ENCODE measurements at places on chromosomes 11 and 22.

GRCh38 chr22:32232191-32232830, 22.8 kb downstream of the SLC5A4 start:
- DNase-seq, result no peak

DNA sequence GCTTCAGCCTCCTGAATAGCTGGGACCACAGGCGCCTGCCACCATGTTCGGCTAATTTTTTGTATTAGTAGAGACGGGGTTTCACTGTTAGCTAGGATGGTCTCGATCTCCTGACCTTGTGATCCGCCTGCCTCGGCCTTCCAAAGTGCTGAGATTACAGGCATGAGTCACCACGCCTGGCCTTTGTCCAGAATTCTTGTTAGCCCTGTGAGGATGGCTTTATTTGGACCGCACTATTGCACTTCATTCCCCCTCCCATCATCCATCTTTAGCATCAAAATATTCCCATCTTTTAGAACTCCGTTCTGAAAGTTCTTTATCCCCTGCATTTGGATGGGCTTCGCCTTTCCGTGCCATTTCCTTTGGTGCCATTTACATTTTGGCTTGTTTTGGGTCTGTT, 2.6 kb downstream of the SAMM50 start:
- no peak for DNase-seq

DNA sequence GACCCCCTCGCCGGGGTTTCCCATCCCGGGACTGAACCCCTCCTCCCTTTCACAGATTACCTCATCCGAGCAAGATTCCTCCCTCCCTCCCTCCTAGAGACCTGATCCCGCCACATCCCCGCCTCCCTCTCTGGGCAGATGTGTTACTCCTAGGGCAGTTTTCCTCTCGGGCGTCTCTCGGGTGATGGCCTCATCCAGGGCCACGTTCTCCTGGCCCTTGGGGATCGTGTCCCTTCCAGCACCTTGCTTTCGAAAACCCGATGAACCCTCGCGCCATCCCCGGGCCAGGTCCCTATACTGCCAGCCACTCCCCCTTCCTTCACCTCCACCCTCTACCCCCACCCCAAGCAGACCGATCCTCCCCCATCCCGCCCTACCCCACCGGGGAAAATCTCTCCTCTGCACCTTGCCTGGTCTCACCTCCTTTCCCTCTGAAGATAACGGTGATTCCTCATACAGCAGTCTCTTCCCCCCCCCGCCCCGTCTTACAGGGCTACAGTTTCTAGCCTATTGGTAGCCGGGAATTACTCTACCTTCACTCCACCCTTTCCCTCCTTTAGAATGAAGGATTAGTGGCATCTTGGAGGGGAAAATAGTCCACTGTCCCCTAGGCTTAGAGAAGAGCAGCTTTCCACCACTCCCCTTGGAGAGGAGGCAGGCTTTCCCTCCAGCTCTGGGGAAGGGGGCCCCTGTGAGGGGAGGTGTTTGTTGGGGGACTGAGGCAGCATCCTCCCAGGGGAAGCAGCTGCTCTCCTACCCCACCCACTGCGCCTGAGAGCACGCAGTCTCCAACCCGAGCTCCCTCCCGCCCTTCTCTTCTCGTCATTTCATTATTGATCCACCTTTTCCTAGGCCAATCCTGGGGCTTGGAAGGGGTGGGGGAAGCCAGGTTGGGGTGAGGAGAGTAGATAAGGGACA, 1.2 kb downstream of the KMT2A start:
- no peak for DNase-seq

DNA sequence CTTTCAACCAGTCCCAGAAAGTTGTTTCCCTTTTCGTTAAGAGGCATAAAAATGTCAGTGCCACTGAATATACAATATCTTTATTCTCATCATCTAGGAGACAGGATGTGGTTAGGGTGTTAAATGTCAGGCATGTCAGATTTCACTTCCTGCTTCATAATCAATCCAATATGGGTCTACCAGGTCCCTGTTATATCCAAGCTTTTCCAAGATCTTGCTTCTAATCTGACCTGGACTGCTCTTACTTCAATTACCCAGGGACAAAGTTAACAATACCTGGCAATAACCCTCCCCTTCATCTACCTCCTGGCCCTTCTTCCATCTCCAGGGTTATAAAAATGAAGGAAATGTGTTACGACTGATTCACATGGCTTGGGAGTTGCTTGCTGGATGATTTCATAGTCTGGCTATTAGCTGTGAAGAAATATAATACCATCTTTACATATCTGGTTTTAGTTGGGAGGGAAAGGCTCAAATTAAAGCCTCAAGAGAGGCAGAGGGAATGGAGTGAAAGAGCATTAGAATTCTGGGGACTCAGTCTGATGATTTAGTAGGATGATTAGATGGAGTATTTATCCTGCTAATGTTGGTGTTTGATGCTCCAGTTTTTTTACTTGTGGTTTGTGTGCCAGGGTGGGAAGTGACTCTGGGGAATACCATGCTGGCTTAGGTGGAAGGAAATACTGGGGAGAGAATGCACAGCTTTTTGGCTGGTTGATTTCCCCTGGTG, 534.3 kb downstream of the ETS1 start:
- DNase-seq, result no peak

GRCh38 chr11:92841719-92842118, 127.7 kb upstream of the MTNR1B start:
- no peak for DNase-seq

GRCh38 chr11:112614605-112615004, 346.6 kb upstream of the NCAM1 start:
- no peak for DNase-seq
